ENCODE measurements at places on chromosomes 5 and 9.
A peak's percentile ranks its signal among the peaks of the same experiment; 100 is the strongest.

DNA sequence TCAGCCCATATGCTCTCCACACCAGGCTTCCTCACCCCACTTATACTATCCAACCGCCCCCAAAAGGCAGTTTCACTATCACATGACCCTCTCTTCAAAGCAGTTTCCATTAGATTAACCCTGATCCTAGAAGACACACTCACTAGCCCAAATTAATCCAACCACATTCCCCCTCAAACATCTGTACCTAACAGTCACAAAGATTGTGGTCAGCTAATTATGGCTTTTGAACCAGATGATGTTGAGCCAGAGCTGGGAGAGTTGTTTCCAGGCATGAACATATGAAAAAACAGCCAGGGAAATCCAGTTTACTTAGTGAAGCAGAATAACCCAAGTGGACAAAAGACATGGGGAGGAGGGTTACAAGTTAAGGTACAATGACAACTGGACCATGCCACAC, 131.2 kb downstream of the SPOCK1 start:
- no peak for DNase-seq

GRCh38 chr5:131610198-131611063, 24.6 kb downstream of the RAPGEF6 start:
- no peak for DNase-seq

DNA sequence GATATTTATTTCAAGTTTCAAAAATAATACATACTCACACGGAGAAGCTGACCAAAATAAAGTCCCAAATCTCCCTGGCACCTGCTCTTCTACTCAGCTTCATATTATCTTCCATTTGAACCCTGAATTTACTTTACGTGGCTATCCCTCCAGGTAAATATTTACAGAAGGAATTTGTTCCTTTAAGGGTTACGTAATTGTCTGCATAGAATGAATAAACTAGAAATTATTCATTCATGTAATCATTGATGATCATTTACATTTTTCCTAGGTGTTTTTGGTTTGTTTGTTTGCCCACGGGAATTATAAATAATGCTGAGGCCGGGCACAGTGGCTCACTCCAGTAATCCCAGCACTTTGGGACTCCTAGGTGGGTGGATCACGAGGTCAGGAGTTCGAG, 251.2 kb downstream of the PLK2 start:
- DNase-seq: no peak

- no peak for DNase-seq
Observed at GRCh38 chr5:138784590-138784989, 31.4 kb downstream of the CTNNA1 start.

DNA sequence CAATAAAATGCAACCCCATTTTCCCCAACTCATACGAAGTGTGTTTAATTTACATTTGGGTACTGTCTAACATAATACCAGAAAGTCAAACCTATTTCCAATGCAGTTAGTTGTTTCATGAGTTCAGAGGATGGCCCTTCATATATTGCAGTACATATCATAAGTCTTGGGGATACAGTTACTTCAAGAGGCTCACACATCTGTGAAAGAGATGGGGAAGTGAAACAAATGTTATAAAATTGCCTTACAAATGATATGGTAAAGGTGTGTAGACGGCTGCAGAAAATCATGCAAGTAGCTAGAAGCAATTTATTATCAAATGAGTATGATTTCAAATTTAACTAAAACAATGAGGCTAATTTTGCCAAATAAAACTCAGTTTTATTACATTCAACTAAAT, 219.0 kb upstream of the CDH12 start:
- DNase-seq: no peak

DNA sequence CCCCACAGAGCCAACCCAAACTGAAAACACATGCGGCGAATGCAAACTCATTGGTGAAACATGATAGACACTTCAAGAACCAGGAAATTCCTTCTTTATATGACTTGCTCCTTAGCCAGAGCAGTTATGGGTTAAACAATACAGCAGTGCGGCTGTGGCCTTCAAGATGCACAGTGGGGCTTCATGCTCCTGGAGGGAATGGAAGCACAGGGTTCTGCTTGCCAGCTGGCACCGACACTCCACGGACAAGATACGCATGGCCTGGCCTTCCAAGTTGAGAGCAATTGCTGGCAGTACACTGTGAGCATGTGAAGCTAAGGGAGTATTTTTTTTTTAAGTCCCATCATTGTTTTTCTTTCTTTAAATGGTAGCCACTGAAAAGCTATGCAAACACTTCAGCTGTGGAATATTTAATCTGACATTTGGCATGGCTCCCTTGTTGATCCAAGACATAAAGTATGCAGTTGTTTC, 451.6 kb upstream of the CD180 start:
- peak; percentile 66 for DNase-seq
